ENCODE measurements at places on chromosomes 13 and 19. TPM values are rescaled to one million over a fixed set of nuclear protein-coding genes. Genes with fewer than 3 reads are reported as not detected.

The MUC16 gene
- not detected for polyA plus RNA-seq

DNA sequence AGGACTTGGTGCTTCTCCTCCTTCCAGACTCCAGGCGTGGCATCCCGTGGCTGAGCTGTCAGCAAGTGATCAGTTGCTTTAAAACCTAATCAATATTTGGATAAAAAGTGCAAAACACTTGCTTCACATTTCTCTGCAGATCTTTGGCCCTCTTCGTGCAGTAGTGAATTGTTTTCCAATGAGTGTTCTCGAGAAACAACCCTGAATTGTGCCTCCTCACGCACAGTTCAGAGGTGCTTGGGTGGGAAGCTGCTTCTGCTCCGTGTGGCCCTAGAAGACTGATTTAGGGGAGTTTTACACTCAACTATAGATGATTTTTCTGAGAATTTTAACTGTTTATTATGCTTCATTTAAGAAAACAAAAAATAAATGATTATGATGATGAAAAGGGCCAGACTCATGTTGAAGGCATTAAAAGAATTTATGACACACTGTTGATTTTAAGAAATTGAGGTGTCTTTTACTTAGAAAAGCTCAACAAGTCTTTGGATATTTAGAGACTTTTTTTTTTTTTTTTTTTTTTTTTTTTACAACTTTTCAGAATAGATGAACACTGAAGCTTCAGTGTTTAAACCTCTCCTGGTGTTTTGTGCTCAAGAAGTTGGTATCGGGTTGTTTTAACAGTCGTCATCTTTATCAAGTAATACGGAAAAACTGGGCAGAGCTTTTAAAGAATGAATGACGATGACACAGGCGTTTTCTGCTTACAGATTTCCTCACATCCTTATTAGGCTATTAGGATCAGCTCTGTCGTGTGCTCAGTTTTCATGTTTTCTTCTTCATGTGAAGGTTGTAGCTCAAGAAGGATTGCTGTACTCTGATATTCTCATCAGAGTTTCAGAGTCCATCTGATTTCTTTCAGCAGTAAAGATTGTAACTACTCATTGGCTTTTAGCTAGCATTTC, 39.5 kb upstream of the TEX29 start:
- no peak for DNase-seq

DNA sequence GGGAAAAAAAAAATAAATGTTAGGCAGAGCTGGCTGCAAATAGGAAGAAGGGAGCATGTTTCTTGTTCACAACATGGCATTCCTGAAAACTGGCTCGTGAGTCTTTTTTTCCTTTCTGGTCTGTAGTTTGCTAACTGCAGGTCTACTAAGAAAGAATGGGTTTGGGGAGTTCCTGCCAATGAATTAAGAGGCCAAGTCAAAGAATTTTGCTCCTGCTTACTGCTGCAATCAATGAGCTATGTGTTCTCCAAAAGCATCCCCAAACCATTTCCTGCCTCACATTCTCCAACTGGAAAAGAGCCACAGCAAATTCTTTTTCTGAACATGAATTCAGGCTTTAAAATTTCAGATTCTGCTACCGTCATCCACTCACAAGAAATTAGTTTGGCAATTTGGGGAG, 88.6 kb downstream of the DCT start:
- no peak for DNase-seq

DNA sequence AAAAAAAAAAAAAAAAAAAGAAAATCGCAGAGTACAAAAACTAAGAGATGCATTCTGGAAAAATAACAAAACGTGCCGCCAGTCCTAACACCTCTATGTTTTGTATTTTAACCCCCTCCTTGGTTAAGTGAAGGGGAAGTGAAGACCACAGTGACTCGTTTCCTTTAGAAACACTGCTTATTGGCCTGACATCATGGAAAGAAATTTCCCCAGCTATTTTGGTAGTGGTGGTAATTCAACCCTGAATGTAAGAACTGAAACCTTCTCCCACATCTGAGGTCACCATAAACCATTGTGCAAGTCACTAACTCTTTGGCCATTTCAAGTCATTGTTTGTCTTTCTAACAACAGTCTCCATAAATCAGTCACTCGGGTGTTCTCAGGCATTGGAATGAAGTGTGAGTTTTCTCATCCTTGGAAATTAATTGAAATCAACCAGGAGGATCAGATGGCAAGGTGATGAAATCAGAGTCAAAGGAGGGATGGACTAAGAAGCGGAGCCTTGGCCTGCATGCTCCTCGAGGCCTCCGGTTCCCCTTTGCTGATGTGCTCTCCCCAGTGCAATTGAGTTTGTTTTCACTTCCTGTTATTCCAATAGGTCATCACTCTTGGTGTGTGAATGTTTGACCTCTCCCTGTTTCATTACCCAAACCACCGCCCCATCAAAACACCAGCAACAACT, 443.9 kb downstream of the FGF9 start:
- no peak for DNase-seq

DNA sequence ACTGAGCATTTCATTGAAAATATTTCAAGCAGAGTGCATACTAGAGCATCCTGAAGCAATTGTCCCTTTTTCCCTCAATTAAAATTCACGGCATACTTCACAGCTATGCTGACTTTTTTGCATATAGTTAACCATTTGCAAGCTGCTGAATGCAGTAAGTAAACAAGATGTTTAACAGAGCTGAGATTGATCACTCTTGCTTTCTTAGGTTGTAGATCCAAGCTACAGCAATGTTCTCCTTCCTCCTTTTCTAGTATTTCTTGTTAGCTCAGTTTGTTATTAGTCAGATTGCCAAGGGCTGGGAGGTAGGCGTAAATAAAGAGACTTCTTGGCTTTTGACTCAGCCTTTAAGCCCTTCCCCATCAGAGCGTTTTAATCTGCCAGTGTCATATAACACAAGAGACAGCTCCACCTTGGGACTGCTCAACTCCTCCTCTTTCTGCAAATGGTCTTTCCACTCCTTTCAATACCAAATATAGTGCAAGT, at the start of gene SLITRK6:
SLITRK6 (minus strand) TSS at position 323 of the 486 bp plus-strand sequence. CDS start 2,911 bp downstream, outside the sequence.
- peak; percentile 59 for DNase-seq

GRCh38 chr13:21670883-21671619, at the start of gene FGF9:
Gene FGF9 (plus strand): TSS chr13:21671073. CDS start chr13:21671913, 840 bp downstream.
- peak; percentile 95 for DNase-seq

- DNase-seq: peak; percentile 71
Measured at GRCh38 chr19:35090506-35091214, 25.0 kb upstream of the FXYD3 start.

DNA sequence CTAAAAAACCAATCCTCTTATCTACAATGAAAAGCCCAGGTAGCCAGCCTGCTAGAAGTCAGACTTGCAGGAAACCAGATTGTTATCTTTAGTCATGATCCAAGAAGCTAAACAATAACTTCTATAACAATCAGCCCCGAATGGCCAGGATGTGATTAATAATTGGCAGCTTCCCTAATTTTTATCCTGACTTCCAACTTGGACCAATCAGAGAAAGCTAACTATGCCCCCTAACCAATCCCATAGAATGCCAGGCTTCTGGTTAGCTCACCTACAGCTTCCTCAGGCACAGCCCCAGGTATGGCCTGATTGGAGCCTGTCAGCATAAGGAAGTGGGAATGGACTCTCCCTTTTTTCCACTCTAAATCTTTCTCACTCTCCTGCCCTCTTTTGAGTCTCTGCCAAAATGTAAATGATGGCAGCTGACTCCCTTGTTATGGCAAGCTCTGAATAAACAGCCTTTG, 394.9 kb downstream of the DLEU7 start:
- no peak for DNase-seq
